NAMALWA (cell line): ENCODE measurements at places on chromosomes 11 and 22.

- DNase-seq: no peak
Observed at GRCh38 chr22:34993548-34993947, 72.4 kb upstream of the ISX start.

DNA sequence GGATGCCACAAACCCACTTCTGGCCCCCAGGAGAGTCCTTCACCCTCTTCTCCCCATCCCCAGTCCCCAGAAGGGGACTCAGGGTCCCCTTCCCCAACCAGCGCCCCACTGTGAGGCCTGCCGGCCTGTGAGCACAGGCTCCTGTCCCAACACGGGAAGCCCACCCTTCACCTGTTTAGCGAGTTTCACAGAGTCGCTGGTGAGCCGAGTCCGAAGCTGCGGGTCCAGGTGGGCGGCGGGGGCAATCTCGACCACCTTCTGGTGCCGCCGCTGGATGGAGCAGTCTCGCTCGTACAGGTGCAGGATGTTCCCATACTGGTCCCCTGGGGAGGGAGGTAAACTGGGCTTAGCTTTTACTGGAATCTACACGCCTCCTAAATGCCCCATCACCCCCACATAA is 13.3 kb downstream of the LRFN4 start:
- DNase-seq: no peak

DNA sequence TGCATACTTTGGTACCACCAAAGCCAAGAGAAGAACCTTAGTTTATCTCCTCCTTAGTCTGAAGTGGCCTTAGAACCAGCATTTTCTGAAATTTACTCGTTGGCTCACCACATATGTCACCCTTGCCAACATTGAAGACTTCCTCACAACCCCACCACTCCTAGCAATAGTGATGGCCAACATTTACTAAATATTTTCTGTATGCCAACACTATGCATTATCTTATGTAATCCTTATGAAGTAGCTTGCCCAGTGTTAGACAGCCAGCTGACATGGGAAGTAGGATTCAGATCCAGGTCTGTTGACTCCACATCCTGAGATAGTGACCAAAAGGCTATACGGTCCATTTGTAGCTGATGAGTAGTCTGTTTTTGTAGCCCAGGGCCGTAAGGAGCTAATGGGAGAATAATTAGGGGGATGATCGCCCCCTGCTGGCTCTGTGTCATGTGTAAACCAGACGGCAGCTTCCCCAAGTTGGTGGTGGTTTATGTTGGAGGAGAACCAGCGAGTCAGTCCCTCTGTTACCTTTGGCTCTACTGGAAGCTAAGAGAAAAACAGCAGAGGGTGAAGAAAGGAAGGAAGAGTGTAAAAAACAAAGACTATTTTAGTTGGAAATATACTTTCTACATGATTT is 120.5 kb upstream of the RASSF10 start:
- peak; percentile 77 for DNase-seq

DNA sequence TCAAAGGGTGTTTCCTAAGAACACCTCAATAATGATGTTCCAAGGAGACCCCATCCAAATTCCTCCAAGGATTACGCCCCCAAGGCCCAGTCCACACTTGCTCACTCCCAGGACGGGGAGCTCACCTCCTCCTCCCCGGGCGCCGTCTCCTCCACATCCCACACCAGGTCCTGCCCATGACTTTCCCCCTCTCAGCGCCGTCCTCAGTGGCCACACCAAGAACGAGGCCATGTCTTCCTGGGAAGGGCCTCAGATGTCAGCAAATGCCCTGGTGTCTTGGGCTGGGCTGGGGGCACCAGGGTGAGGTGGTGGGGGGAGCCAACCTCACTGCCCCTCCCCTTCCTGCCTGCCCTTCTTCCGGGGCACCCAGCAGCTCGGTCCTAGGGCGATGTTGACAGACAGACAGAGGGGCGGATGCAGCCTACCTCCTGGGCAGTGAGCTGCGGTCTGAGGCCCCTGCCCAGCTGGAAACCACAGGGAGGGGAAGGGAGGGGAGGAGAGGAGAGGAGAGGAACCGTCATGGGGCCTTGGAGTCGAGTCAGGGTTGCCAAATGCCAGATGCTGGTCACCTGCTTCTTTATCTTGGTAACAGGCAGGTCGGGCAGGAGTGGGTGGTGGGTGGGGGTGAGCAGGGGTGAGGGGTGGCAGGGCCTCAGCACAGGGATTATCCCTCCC is at the start of the genes C11orf21 and TSPAN32:
Gene C11orf21, minus strand, starts transcription at position 288 of the 675 bp plus-strand sequence. Its CDS starts 110 bp downstream, at position 178.
Gene TSPAN32, plus strand, starts transcription at position 383 of the 675 bp plus-strand sequence. Its CDS starts 137 bp downstream, at position 520.
- peak; percentile 28 for DNase-seq

DNA sequence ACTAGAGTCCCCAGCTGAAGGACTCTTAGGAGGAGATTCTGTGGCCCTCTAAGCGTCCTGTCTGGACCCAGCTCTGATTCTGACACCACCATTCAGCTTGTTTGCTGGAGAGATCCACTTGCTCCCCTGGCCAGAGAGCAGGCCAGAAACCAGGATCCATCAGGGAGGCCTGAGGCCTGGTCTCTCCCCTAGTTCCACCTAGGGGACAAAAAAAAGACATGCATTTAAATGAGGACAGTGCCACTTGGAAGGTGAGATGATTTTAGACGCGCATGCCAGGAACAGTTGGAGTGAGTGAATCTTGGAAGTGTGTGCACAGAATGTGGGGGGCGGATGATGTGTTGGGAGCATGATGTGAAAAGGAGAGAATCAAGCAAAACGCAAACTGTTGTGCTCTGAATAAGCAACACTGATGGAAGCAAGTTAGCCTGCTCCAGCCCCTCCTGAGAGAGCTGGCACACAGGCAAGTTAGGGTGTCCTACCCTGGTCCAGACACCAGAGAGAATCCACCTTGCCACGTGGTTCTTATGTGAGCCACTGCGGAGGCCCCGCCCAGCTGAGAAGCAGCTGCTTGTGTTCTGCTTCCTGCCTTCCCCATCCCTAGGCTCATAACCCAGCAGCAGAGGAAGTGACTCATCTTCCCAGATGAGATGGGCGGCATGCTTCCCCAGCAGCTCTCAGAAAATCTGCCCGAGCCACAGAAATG is 8.0 kb upstream of the SLCO2B1 start:
- no peak for DNase-seq

DNA sequence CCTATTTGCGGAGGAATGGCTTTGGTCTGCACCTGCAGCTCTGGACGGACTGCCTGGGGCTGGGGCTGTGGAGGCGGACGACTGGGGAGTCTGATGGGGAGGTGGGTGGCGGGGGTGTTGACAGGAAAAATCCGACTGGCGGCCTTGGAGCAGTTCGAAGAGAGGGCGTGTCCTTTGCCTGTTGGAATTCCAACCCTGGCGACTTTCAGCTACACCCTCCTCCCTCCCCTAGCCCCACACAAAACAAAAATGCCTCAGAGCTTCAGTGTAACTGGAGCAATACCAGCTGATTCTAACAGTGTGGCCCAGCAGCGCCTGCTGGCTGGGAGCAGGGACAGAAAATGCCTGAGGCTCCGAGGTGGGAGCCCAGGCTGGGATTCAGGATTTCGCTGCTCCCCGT is 85.4 kb downstream of the ATXN10 start:
- no peak for DNase-seq

GRCh38 chr11:127105593-127106541 is 105.3 kb upstream of the KIRREL3 start:
- no peak for DNase-seq

DNA sequence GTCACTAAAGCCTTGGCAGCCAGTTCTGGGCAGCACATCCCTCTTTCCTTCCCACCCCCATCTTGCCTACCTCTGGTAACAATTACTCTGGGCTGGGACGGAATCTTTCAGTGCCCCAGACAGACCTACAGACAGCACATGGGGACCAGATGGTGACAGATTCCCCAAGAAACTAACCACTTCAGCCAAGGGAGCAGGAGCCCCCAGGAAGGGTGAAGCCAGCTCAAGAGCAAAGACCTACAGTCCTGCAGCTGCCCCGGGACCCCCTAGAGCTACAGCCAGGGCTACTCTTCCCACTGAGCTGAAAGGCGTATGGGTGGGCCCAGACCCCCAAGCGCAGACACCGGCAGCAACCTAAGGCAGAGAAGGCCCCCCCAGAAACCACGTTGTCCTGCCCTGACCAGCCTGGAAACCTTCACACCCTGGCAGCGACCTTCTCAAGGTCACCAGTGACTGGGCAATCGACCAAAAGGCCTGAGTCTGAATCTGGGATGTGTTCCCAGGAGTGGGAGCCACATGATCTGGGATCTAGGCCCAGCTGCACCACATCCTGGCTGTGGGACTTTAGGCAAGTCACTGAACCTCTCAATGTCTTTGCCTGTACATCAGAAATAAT is 65.8 kb downstream of the LRRC32 start:
- no peak for DNase-seq

- no peak for DNase-seq
Observed at GRCh38 chr22:39396797-39397195, 2.8 kb upstream of the TAB1 start.

- DNase-seq: no peak
Observed at GRCh38 chr11:131470216-131470925, 100.0 kb downstream of the NTM start.

DNA sequence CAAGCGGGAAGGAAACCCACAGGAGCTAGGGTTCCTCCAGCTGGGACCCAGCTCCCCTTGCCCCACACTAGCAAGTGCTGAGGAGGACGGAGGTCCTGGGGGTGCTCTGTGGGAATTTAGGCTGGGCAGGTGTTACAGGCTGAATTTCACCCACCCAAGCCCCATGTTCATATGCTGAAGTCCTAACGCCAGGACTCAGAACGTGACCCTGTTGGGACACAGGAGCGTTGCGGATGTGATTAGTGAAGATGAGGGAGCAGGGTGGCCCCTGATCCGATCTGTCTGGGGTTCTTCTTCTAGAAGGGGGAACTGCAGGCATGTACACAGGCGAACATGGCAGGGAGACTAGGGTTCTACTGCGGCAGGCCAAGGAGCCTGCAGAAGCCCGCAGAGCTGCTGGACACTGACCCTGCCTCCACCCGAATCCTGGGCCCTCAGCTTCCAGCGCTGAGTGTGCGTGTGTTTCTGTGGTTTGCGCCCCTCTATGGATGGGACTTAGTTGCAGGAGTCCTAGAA is 103.4 kb upstream of the FGF3 start:
- DNase-seq: no peak

DNA sequence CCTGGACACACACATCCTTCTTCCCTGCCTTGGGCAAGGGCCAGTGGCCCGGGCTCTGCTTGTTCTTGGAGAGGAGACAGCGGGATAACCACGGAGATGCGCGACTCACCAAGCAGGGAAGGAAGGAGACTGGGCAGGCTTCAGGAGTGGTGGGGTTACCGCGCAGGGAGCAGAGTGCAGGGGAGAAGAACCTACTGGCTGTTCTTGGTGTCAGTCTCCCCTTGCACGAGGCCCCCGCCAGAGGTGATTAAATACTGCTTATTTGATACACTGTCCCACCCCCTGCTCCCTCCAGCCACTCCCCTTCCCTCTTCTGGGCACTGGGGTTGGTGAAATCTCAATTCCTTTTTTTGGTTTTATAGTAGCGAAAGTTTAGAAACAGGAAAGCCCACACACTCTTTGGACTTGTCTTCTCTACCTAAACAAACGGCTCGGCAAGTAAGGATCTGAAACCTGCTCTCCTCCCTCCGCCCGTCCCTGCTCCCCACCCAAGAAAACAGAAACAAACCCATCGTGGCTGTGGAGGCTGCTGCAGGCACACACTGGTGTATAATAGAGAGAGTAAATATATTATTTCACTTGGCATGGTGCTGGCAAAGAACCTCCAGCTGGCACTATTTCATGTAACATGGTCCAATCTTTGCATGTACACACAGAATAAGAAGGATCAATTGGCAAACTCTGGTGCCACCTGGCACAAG is 10.8 kb downstream of the LARGE2 start:
- peak; percentile 32 for DNase-seq

DNA sequence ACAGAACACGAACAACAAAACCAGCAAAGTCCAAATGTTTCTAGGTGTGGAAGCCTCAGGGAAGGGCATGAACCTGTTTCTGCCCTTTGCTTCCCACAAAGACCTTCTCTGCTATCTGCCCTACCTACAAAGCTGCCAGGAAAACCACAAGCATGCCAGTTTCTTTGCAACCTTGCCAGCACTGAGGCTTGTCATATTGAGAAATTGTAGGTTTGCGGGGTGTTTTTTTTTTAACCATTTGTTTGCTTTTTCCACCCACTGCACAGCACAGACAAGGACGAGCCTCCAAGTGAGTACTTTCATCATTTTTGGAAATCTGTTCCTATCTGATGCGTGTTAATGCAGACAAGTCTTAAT is 12.8 kb downstream of the PARVG start:
- DNase-seq: no peak

GRCh38 chr11:10779086-10779485 is 28.0 kb downstream of the CTR9 start:
- DNase-seq: no peak

- no peak for DNase-seq
Observed at GRCh38 chr11:112656772-112657428, 304.3 kb upstream of the NCAM1 start.

GRCh38 chr22:23278883-23279675 is 98.8 kb downstream of the BCR start:
- DNase-seq: no peak

GRCh38 chr22:33572086-33572485 is 348.2 kb downstream of the LARGE1 start:
- peak; percentile 40 for DNase-seq

- peak; percentile 66 for DNase-seq
Observed at GRCh38 chr22:41285441-41285819, 557 bp downstream of the RANGAP1 start.
